ENCODE measurements at places on chromosomes 13 and 19. TPM values are rescaled to one million over a fixed set of nuclear protein-coding genes. Genes with fewer than 3 reads are reported as not detected.

Gene C19orf73
- total RNA-seq, result 2.2 TPM

Gene TEKTIP1
- 10.7 TPM for total RNA-seq

Gene NLRP11
- not detected for total RNA-seq

Gene ZMYM2
- 86.4 TPM for total RNA-seq

Gene PLIN5
- total RNA-seq, result 0.24 TPM

Gene AXL
- total RNA-seq, result 0.44 TPM

Gene SIGLEC8
- total RNA-seq, result not detected

Gene ZNF571
- total RNA-seq, result 9.4 TPM

DNA sequence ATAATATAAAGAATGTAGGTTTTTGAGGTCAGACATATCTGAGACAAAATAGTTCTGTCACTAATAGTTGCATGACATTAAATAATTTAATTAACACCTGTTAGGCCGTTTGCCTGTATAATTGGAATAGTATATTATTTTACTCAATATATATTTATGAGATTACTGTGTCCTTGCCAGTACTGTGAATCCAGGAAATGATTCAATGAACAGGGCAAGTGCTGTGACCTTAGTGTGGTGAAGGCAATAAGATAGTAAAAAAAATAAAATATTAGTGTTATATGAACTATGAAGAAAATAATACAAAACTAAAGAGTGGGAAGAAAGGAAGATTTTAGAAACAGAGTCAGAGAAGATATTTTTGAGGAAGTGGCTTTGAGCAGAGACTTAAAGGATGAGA lies 403.7 kb downstream of the PCDH9 start:
- no peak for DNase-seq

DNA sequence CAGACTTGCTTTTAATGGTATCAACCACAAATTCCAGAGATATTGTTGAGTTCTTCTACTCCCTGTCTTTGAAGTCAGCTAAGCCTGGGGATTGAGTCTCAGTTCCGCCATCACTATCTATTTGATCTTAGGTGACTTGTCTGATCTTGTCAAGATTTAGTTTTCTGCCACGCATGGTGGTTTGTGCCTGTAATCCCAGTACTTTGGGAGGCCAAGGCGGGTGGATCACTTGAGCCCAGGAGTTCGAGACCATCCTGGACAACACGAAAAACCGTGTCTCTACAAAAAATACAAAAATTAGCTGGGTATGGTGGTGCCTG lies 376.9 kb downstream of the FGF9 start:
- DNase-seq, result no peak

DNA sequence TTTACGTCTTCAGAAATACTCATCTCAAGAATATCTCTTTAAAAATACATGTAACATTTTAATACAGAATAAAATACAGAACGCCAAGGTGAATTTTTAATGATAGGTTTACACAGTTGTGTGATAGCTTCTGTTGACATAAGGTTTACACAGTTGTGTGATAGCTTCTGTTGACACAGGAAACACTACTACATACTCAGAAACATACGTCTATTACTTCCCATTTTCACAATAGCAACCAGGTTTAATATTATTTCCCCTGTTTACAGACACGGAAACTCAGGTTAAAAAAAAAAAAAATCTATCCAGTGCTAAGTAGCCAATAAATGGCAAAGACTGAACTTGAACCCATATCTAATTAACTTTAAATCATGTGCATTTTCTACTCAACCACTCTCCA lies 571.2 kb downstream of the LIG4 start:
- DNase-seq, result no peak

DNA sequence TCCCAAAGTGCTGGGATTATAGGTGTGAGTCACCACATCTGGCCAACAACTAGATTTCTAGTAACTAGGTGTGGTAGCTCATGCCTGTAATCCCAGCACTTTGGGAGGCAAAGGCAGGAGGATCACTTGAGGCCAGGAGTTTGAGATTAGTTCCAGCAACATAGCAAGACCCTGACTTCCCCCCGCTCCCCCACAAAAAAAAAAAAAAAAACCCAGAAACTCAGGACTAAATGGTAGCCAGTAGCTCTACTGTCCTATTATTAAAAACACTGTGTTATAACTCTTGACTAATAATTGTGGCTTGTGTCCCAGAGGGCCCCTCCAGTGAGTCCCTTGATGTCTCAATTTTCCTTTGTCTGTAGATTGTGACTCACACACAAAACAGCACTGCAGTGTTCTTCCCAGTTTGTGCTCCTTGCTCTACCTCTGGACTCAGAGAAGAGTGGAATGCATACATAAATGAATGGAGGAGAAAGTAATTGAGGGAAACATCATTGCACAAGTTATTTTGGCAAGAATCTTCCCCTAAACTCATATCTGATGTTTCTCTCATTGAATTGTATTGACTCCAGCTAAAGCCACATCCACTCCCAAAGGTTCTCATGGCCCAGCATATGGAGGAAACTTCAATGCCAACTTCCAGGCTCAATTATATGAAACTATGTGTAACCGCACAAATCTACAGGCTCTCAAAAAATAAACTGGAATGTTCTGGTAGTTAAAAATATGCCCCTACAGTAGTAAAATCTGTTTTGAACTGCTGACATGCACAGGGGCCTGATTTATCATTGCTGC lies 8.8 kb downstream of the TPT1 start:
- DNase-seq, result no peak

DNA sequence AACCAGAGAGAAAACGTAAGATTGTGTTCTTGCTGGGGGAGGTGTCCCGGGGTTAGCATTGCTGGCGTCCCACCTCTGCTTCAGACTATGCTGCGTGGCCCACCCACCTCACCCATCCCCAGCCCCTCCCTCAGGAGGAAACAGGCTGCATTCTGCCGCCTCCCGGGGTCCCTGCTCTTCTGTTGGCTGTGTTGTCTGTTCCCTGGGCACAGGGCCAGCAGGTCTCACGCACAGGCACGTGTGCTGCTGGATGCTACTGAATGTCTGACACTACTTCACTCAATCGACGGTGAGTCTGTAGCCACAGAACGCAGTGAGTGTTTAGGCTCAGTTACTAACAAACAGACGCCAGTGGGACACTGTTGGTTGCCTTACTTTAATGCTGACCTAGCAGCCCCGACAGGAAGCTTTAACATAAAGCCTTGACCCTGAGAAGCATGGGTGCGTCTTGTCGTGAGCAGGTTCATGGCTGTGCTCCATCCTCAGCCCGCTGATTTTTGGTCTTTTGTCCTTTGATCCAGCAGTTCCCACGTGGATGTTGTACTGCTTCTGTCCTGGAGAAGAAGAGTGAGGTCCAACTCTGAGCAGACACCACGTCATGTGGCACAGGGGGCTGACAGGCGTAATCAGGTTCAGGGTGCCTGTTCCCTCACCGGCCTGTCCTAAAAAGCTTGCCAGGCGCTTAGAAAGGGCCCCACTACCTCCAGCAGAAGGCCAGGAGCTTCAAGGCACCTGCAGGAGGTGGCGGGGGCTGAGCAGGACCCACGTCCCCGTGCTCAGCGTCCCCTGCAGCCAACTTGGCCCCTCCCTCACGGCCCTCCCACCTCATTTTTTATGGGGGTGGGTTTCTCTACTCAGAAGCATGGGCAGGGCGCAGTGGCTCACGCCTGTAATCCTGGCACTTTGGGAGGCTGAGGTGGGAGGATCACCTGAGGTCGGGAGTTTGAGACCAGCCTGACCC lies 26.0 kb downstream of the NAXD start:
- no peak for DNase-seq

GRCh38 chr13:95893861-95894260 lies 159.3 kb downstream of the UGGT2 start:
- DNase-seq, result no peak

- DNase-seq, result no peak
Observed at GRCh38 chr19:39867133-39867532, 21.0 kb upstream of the FBL start.

DNA sequence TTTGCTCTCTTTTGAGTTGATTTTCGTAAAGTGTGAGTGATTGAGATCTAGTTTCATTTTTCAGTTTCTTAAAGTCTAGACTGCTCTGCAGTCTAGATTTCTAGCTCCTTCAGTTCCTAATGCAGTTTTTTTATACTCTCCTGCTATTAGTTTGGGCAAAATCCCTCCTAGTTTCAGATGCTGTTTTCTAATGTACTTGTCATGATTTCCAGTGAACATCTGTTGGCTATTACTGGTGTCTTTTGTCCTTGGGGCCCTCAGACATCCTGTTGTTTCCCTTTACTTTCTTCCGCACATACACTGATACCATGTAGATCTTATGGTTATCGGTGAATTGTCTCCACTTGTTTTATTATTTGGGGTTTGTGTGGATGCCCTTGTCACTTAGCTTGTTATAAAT lies 292.1 kb downstream of the TDRD3 start:
- no peak for DNase-seq

GRCh38 chr13:44818428-44818827 lies 170.8 kb downstream of the NUFIP1 start:
- no peak for DNase-seq

GRCh38 chr13:92487238-92487637 lies 739.4 kb upstream of the GPC6 start:
- no peak for DNase-seq

DNA sequence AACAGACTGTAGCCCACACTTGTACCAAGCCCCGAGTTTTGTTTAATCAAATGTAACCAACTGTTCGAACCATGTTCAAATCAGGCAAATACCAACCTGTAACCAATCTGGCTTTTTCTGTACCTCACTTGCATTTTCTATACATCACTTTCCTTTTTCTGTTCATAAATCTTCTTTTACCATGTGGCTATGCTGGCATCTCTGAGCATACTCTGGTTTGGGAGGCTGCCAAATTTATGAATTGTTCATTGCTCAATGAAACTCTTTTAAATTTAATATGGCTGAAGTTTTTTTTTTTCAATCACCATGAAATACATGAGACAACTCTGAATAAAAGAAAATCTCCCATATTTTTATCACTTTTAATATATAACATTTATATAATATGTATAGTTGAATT lies 256.1 kb downstream of the SLITRK6 start:
- DNase-seq, result no peak

DNA sequence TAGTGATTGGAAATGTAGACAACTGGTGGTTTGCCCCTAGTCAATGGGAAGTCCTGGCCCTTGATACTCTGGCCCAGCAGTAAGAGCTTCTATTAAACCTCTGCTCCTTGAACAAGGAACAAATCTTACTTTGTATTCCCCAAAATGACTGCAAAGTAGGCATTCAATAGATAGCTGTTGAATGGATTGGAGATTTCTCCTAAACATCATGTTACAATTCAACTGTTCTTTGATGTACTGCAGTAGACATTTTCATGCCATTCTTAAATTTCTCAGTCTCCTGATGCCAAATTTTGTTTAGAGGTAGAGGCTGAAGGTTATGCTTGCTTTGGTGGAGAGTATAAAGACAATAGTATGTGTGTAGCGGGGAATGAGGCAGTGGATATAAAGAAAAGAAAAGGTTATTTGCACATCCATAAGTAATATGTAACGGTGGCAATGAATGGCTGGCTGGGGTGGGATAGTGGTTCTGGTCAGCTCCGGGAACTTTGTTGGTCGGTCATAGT lies 12.8 kb downstream of the MIR17HG start:
- no peak for DNase-seq

DNA sequence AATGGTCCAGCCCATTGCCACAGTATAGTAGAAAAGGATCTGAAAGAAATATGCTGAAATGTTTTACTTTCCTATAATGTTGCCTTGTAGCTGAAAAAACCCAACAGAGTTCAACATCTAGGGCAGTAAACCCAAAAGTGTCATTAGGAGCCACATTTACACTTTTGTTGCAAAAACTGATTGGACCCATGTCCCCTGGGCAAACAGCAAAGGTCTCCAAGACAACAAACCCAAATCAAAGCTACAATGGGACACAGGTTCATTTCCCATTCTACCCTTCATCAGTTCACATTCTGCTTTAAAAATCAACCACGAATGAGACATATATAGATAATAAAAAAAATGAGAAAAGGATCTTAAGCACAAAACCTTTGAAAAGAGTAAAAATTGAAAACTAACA lies 744.8 kb downstream of the PCDH17 start:
- DNase-seq, result no peak

DNA sequence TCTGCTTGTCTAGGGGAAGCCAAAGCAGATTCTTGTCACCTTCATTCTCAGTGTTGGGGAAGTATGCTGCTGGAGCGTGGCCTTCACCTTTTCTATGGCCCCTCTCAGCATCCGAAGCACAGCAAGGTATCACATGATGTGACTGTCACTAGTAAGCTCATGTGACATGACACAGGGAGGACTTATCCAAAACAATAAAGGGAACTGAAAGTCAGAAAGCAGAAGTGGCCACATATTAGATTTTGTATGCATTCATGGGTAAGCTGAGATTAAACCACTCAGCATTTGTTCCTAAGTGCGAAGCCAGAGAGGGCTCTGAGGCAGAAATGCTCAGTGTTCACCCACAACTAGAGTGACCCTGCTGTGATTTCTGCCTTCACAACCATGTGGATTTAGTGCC lies 72.8 kb upstream of the PCDH8 start:
- no peak for DNase-seq

- no peak for DNase-seq
Observed at GRCh38 chr13:64928696-64929499, 2301.2 kb downstream of the PCDH9 start.

DNA sequence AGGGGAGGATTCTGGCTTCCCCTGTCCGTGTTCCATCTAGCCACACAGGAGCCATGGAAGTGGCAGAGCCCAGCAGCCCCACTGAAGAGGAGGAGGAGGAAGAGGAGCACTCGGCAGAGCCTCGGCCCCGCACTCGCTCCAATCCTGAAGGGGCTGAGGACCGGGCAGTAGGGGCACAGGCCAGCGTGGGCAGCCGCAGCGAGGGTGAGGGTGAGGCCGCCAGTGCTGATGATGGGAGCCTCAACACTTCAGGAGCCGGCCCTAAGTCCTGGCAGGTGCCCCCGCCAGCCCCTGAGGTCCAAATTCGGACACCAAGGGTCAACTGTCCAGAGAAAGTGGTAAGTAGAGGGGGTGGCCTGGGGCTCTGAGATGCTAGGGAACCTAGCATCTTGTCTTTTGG lies 1.5 kb downstream of the BABAM1 start:
- DNase-seq, result no peak

- DNase-seq, result no peak
Observed at GRCh38 chr13:98156259-98156658, 13.4 kb downstream of the FARP1 start.

- no peak for DNase-seq
Observed at GRCh38 chr13:18949970-18950369, 231.7 kb downstream of the TUBA3C start.

DNA sequence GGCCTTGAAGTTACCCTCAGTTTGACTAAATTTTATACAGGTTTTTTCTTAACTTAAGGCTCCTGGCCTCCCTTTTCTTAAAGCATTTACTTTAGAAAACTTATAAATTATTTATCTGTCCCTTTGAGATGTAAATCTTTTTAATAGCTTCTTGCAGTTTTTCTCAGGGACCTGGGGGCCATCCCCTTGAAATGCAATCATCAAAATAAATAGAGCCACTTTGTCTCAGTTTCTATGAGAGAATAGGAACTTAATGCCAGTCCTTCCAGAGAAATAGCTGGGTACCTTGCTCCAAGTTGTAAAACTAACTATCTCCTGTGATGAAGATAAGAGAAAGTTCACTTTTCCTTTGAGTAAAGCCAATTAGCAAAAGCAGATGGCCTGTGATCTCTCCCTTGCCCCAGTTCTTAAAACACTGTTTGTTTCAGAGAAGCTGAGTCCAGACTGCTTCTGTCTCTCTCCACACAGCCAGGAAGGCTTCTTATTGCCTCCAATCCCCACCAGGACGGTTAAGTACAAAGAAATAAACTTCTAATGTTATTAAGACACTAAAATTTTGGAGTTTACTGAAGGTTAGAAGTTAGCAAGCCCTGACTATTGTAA lies 913.1 kb downstream of the OLFM4 start:
- no peak for DNase-seq
